ENCODE measurements at places on chromosomes 1 and 21. TPM values are rescaled to one million over a fixed set of nuclear protein-coding genes. Genes with fewer than 3 reads are reported as not detected.

DNA sequence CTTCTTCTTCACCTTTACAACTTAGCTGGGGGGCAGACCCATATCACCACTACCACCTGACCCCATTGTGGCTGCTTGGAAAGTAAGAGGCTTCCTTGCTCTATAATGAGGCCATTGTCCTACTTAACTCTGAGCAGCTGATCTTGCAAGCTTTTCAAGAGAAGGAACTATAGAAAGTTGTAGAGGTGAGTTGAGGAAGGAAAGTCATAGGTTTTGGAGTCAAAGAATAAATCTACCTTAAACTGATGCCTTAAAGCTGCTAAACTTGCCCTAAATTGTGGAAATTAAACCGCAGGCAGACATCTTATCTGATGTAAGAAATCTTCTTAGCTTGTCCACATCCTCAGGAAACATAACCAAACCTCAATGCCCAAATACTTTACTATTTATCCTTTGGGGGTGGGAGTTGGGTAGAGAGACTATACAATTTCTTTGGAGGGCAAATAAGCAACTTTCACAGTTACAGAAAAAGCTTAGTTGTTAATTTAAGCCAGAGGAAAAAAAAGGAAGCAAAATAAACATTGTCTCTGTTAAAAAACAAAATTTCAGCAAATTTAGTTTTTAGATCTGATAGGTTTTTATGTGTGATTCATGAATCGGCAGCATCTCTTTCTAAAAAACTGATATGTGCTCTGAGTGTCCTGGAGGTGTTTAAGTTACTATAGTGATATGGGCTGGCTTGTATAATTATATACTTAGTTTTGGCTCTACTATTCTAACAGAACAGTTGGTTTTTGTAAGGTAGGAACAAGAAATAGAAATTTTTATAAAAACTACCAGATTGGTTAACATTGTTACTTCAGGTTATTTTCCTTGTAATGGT lies 4.7 kb downstream of the IL23R start:
- H3K27ac ChIP-seq = no peak overlapping the region
- no peak overlapping the region for H3K4me3 ChIP-seq

Gene KRTAP10-4
- total RNA-seq = not detected

DNA sequence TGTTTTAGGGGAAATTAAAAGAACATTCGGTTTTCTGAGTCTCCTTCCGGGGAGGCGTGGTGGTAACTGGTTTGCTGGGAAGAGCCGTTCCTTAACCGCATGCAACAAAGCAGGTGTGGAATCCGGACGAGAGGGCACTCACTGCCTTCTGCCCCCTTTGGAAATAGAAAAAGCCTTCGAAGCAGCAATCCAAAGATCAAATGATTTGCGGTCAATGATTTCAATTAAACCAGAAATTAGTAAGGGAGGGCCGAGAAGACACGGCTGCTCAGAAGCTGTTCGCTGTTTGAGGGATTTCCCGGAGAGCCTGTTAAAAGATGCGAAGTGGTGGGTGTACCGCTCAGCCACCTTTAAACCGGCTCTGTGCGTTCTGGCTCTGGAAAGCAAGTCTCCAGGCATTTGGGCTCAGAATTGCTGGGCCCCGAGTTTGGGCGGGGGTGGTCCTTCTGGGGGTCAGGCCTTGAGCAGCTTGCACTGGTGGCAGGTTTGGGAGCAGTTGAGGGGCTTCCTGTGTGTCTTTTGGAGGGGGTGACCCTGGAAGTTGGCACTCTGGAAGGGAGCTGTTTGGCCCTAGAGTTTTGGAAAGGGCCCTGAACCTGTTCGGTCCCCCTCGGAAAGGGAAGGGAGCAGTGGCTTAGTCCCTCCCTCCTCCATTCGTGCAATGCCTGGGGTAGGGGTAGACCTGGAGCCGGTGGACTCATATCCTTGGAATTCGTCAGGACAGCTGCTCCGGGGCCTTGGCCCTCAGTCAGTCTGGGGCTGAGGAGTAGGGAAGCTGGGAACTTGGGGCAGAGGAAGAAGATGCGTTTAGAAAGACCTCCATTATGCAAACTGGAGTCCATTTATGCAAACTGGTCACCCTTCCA lies 3.1 kb downstream of the SIM2 start:
- no peak for DNase-seq
- H3K4me1 ChIP-seq = peaks cover 25% of the 10 kb centered on the region
- peaks cover 23% of the 10 kb centered on the region for H3K27me3 ChIP-seq
- H3K27ac ChIP-seq = no peak overlapping the region
- H3K36me3 ChIP-seq = no peaks in the 10 kb centered on the region

Gene TBX19
- 4.9 TPM for total RNA-seq

- no peaks in the 10 kb centered on the region for H3K27me3 ChIP-seq
- H3K4me3 ChIP-seq = no peak overlapping the region
- no peaks in the 10 kb centered on the region for H3K36me3 ChIP-seq
- no peak overlapping the region for H3K27ac ChIP-seq
- no peak for DNase-seq
Observed at GRCh38 chr1:236502579-236502971, 21.2 kb upstream of the LGALS8 start.

DNA sequence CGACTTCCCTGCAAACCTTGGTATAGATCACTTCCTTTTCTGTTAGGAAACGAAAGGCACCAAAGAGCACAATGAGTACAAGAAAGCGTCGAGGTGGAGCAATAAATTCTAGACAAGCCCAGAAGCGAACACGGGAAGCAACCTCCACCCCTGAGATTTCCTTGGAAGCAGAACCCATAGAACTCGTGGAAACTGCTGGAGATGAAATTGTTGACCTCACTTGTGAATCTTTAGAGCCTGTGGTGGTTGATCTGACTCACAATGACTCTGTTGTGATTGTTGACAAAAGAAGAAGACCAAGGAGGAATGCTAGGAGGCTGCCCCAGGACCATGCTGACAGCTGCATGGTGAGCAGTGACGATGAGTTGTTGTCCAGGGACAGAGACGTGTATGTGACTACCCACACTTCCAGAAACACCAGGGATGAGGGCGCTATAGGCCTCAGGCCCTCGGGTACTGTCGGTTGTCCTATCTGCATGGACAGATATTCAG lies 18.5 kb downstream of the FAM89A start:
- H3K27me3 ChIP-seq = no peaks in the 10 kb centered on the region
- no peak for DNase-seq
- no peak overlapping the region for H3K27ac ChIP-seq

Gene LIX1L
- 28.5 TPM for total RNA-seq

- no peaks in the 10 kb centered on the region for H3K27me3 ChIP-seq
- no peak overlapping the region for H3K4me3 ChIP-seq
- H3K36me3 ChIP-seq = no peaks in the 10 kb centered on the region
- DNase-seq = no peak
- no peaks in the 10 kb centered on the region for H3K4me1 ChIP-seq
- no peak overlapping the region for H3K27ac ChIP-seq
Observed at GRCh38 chr21:32184065-32184464, 94.8 kb downstream of the MIS18A start.

GRCh38 chr1:230107941-230108340 lies 40.9 kb downstream of the GALNT2 start:
- no peak for DNase-seq
- H3K4me3 ChIP-seq = no peak overlapping the region
- no peaks in the 10 kb centered on the region for H3K27me3 ChIP-seq
- no peak overlapping the region for H3K27ac ChIP-seq
- H3K36me3 ChIP-seq = no peaks in the 10 kb centered on the region

- no peak for DNase-seq
- no peaks in the 10 kb centered on the region for H3K36me3 ChIP-seq
- no peak overlapping the region for H3K27ac ChIP-seq
- no peaks in the 10 kb centered on the region for H3K4me1 ChIP-seq
- H3K4me3 ChIP-seq = no peak overlapping the region
- no peaks in the 10 kb centered on the region for H3K27me3 ChIP-seq
Observed at GRCh38 chr1:23322770-23323169, 21.3 kb downstream of the HNRNPR start.

Gene PTPRC
- total RNA-seq = 22.0 TPM

Gene FHAD1
- total RNA-seq = 1.0 TPM

Gene LCA5L
- 4.2 TPM for total RNA-seq

GRCh38 chr1:65813956-65814355 lies 21.3 kb downstream of the PDE4B start:
- no peaks in the 10 kb centered on the region for H3K36me3 ChIP-seq
- no peaks in the 10 kb centered on the region for H3K4me1 ChIP-seq
- no peak overlapping the region for H3K4me3 ChIP-seq

Gene ZNF362
- total RNA-seq = 11.7 TPM

Gene RPL5
- total RNA-seq = 2,363 TPM

DNA sequence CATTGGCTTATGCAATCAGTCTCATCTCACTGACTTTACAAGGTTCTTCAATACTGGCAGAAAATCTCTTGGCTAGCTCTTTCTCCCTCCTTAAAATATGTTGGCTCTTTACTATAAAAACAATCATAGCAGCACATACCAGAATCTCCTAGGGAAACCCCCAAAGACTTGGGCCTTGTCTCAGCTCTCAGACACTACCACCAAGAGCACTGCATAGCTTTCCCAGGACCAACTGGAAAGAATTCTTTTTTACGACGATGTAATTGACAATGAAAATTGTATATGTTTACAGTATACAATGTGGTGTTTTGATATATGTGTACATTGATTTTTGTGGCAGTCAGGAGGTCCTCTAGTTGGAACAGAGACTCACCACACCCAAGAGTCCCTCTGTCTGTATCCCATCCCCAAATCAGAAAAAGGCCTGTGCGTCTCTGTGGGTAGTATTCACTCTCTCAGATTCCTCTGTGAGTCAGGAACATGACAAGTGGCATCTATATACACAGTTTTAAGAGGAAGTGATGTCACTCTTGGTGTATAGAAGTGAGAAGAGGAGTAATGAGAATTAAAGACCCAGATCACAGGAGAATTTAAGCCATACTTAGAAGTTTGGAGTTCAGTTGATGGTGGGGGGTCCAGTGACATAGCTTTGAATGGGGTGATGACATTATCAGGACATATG lies 21.1 kb downstream of the SMAP2 start:
- H3K36me3 ChIP-seq = no peaks in the 10 kb centered on the region
- no peak for DNase-seq
- H3K27ac ChIP-seq = no peak overlapping the region
- H3K4me1 ChIP-seq = no peaks in the 10 kb centered on the region

DNA sequence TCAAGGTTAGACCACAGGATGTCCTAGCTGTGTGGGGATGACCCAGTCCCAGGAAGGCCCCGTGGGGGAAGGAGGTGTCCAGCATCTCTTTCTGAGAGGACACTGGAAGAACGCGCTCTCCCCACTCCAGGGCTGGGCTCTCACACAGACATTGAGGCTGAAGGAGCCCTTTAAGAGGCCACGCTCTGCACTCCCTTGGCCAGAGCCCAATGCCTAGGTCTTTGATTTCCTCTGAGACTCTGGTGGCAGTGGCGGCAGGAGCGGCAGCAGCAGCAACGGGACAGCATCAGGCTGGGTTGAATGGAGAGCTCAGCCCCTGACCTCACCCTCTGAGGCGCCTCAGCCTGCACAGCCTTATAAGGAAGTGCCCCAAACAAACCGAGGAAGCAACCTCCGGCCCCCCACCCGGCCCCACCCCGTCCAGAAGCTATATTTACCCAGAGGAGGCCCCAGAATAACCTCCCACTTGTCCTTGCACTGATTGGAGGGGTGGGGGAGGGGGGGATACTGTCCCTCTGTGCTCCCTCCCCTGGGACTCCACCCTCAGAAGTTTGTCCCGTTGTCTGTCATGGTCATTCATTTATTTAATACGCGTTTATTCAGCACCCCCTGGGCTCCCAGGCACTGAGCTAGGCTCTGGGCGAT lies 12.3 kb downstream of the NES start:
- H3K27me3 ChIP-seq = no peaks in the 10 kb centered on the region
- H3K4me1 ChIP-seq = peaks cover 45% of the 10 kb centered on the region
- no peak overlapping the region for H3K4me3 ChIP-seq
- DNase-seq = no peak
- H3K36me3 ChIP-seq = no peaks in the 10 kb centered on the region

Gene TRIM17
- 9.5 TPM for total RNA-seq

- H3K27ac ChIP-seq = no peak overlapping the region
- H3K4me1 ChIP-seq = no peaks in the 10 kb centered on the region
- no peak overlapping the region for H3K4me3 ChIP-seq
- no peaks in the 10 kb centered on the region for H3K36me3 ChIP-seq
- H3K27me3 ChIP-seq = no peaks in the 10 kb centered on the region
Observed at GRCh38 chr1:212072047-212072446, 36.5 kb downstream of the DTL start.

- peaks cover 8% of the 10 kb centered on the region for H3K4me1 ChIP-seq
- H3K27me3 ChIP-seq = peaks cover 40% of the 10 kb centered on the region
- no peaks in the 10 kb centered on the region for H3K36me3 ChIP-seq
- H3K4me3 ChIP-seq = no peak overlapping the region
- H3K27ac ChIP-seq = no peak overlapping the region
- no peak for DNase-seq
Observed at GRCh38 chr1:5832916-5833895, 159.0 kb downstream of the NPHP4 start.

GRCh38 chr1:214108097-214108446 lies 120.3 kb downstream of the PROX1 start:
- H3K36me3 ChIP-seq = no peaks in the 10 kb centered on the region
- no peaks in the 10 kb centered on the region for H3K4me1 ChIP-seq
- no peak overlapping the region for H3K4me3 ChIP-seq
- no peaks in the 10 kb centered on the region for H3K27me3 ChIP-seq

DNA sequence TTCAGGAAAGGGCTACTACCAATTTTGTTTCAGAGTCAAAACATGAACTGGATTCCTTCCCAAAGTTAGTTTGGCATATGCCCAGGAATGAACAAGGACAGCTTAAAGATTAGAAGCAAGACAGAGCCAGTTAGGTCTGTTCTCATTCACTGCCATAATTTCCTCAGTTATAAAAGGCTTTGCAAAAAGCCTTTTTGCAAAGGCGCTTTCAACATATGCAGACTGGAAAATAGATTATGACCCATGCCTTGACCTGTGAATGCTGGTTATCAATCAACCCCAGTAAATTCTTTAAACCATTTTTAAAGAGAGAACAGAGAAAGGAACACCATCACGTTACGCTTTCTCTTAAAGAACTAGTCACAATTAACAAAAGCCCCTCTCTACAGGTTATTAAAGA lies 1.7 kb upstream of the FRRS1 start:
- H3K4me1 ChIP-seq = no peaks in the 10 kb centered on the region
- no peak overlapping the region for H3K4me3 ChIP-seq
- H3K27ac ChIP-seq = no peak overlapping the region
- H3K27me3 ChIP-seq = no peaks in the 10 kb centered on the region
- DNase-seq = no peak

Gene CRYBG2
- not detected for total RNA-seq

DNA sequence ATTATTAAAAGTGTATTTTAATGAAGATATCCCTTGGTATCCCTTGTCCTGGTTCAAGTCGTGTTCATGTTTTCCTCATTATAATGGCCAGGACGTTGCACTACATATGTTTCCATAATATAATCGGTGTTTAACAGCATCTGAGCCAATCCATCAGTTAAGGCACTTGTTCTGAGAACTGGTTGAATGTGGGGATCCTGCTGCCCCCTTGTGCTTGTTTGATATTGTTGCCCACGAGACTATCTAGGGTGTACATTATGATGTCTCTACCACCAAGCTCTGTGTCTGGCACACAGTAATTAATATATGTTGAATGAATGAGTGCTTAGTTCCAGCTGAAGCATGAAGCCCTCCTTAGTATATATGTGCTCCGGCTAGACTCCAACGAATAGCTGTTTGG lies 193.0 kb downstream of the CACNA1E start:
- DNase-seq = no peak
- no peak overlapping the region for H3K27ac ChIP-seq
- no peaks in the 10 kb centered on the region for H3K36me3 ChIP-seq
- no peaks in the 10 kb centered on the region for H3K27me3 ChIP-seq

- H3K4me1 ChIP-seq = peaks cover 6% of the 10 kb centered on the region
- no peak overlapping the region for H3K27ac ChIP-seq
- H3K4me3 ChIP-seq = no peak overlapping the region
- H3K27me3 ChIP-seq = no peaks in the 10 kb centered on the region
- no peaks in the 10 kb centered on the region for H3K36me3 ChIP-seq
- no peak for DNase-seq
Observed at GRCh38 chr21:40051801-40052200, 184.6 kb downstream of the PCP4 start.

Measured in breast epithelium (tissue), 4 donors.